ENCODE measurements at places on chromosomes 1 and 21.
A peak's percentile ranks its signal among the peaks of the same experiment; 100 is the strongest.

DNA sequence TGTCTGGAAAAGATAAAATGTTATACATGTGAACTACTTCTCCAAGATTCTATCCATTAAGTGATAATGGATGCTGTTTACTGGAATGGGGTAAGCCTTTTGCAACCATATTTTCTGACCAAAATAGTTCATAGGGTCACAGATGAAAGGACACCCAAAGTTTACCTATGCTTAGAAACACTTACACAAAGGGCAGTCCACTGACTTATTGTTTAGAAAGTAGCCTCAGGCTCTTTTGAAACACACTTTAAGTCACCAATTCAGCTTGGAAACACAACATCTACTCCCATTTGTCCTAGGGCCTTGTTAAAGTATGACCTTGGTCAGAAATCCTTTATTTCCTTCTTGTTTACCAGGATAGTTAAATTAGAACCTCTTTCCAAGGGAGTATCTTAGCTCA, 28.7 kb upstream of the VTCN1 start:
- no peak for DNase-seq

DNA sequence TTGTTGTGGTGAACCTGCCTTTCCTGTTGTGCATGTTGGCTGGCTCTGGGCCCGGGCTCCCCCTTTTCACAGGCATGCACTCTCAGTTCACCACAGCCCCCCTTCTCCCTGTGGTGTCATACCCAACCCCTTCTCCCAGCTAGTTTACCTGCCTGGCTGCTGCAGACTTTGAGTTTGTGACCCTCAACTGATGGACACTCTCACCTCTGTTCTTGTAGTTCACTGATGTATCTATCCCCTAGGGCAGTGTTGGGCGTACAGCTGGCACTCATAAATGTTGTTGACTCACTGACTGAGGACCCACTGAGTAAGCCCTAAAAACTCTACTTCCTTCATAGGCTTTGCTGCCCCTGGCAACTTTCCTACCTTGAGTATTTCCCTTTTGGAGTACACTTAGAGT, 54.9 kb downstream of the WDR64 start:
- no peak for DNase-seq

GRCh38 chr1:52402860-52403240, 1.4 kb downstream of the ORC1 start:
- peak; percentile 7 for DNase-seq

- DNase-seq, result no peak
Observed at GRCh38 chr1:51634618-51635017, 17.7 kb downstream of the OSBPL9 start.

- DNase-seq, result no peak
Observed at GRCh38 chr1:187938092-187938491, 1109.3 kb downstream of the PLA2G4A start.

DNA sequence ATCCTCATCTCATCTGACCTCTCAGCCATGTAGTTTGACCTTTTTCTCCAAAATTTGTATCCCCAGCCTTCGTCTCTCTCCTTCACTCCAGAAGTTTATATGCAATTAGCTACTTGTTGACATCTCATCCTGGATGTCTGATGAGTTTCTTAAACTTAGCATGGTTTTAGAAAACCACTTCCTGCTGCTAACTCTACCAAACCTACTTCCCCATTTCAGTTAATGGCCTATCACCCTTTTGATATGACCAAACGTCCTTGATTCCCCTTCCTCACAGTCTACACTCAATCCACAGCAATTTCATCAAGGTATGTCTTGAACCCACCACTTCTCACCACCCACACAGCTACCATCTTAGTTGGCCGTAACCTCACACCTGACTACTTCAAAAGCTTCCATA, 121.9 kb downstream of the LRRC40 start:
- DNase-seq, result no peak

GRCh38 chr1:1354271-1355247, 3.8 kb downstream of the MXRA8 start:
- no peak for DNase-seq

- no peak for DNase-seq
Observed at GRCh38 chr1:202671399-202671798, 38.9 kb downstream of the SYT2 start.

GRCh38 chr1:43671193-43671592, 21.2 kb downstream of the KDM4A start:
- no peak for DNase-seq

GRCh38 chr1:228647523-228648444, 87.5 kb upstream of the RHOU start:
- DNase-seq, result no peak

DNA sequence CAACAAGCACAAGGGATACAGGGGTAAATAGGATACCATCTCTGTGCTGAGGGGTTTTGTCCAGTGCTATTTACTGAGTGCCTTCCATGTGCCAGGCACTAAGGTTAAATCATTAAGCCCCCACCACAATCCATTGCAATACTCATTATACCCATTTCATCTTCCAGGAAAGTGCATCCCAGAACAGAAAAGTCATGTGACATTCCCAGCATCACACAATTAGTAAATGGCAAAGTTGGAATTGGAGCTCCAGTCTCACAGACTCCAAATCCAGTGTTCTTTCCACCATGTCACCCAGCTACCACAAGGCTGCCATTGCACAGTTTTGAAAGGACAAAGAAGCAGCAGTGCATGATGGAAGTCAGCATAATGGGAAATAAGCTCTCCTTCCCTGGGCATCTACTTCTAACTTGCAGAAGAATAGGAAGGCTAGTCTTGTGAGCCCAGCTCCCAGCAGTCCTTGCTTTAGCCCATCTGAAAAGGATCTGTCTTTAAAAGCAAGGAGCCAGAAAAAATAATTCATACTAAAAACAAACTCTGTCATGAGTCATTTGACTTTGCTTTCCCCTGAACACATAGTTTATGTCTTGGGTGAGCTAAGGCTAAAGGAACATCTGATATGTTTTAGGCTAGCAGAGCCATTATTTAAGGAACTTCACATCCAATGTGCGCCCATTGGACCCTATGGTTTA, 111.4 kb upstream of the HOOK1 start:
- no peak for DNase-seq

- DNase-seq, result no peak
Observed at GRCh38 chr1:27605796-27606707, 2.1 kb upstream of the AHDC1 start.

- DNase-seq, result no peak
Observed at GRCh38 chr21:43726686-43727518, 8.0 kb downstream of the PDXK start.

DNA sequence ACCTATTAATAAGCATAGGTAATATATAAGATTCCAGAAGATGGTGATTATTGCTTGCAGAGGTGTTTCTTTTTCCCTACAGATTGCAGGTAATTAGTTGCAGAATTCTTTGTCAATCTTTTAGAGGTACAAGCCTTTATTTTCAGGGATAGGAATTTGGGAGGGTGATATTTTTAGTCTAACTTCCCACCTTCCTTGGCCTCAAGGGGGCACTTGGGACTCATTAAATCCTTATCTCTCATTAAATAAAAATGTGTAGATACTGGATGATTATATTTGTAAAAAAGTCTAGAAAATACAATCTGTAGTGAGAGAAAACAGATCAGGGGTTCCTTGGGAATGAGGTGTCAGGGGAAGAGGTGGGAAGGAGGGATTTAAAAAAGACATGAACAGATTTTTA, 179.2 kb downstream of the PATJ start:
- DNase-seq, result no peak

DNA sequence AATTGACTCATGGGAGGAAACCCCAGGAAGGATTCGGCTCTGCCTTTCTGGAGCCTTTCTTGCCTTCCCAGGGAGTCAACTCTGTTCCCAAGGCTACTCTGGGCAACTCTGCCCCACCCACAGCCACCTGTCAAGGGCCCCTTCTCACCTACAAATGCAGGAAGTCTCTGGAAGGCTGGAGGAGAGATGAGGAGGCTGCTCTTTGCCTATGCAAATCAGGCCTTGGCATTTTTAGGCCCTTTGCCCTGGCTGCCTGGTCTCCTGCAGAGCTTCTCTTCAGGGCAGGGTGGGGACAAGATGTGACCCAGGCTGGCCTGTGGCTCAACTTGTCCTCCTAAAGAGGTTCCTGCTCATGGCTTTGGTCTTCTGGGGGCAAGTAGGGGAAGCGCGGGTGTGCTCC, 5.4 kb downstream of the SLC6A9 start:
- no peak for DNase-seq

DNA sequence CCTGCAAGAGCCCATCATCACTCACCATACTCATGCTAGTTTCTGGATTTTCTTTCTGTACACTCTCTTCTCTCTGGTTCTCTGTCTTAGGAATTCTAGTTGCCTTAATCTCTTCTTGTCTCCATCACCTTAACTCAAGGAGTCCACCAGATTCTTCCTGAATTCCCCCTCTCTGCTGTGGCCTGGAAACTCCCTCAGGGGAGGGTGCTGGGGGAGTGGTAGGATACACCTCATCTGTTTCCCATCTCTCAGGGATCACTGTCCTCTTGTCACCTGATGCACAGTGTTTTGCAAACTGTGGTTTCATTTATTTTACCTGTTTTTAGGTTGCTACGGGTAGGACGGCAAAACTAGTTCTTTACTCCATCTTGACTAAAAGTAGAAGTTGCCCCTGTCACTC, 6.6 kb upstream of the GNG12 start:
- no peak for DNase-seq

GRCh38 chr21:45482899-45483821, 59.1 kb downstream of the SLC19A1 start:
- peak; percentile 26 for DNase-seq

- no peak for DNase-seq
Observed at GRCh38 chr1:108653431-108654105, 7.3 kb downstream of the HENMT1 start.

DNA sequence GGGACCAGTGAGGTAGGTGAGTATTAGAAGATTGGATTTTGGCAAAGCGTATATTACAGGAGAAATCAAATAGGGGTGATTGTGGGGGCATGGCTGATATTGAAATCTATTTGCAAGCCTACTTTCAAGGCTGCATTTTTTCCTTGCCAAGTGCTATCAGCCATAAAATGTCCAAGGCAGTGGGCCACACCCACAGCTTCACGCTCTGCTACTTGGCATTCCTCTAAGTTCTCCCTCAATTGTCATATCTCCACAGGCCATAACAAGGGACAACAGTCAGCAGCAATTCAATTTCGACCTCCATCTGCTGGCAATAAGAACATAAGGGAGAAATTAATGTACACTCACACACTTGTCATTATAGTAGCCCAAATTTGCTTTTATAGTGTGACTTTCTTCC, 667.1 kb upstream of the PKN2 start:
- DNase-seq, result no peak

- no peak for DNase-seq
Observed at GRCh38 chr1:156430303-156430702, 61.3 kb downstream of the RHBG start.

DNA sequence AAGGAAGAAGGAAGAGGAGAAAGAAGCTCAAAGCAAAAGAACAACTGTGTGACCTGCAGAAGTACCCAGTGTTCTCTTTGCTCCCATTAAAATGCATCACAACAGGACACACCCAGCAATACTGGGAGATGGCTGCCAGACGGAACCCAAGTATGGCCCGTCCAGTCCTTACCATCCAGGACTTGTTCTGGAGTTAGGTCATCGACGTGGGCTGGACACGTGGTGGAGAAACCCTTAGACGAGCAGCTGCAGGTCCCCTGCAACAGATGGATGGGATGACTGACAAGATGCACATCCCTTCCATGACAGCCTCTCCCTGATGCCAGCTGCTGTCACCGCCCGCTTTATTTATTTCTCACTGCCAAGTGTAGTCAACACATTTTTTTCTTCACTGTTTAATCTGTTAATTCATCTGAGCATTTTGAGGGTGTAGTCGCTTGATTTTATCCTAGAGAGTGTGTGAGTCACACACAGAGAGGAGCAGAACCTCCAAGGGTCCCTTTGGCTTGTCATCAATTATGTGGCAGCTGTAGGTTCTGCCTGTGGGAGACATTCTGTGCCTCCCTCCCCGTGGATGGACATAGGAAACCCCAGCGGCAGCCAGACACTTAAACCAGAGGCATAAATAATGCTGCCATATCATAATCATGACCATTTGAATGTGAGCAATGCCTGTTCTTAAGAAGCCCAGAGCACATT, 80.9 kb downstream of the ABCA4 start:
- no peak for DNase-seq

- DNase-seq, result no peak
Observed at GRCh38 chr1:66729523-66729922, 22.7 kb upstream of the DYNLT5 start.

DNA sequence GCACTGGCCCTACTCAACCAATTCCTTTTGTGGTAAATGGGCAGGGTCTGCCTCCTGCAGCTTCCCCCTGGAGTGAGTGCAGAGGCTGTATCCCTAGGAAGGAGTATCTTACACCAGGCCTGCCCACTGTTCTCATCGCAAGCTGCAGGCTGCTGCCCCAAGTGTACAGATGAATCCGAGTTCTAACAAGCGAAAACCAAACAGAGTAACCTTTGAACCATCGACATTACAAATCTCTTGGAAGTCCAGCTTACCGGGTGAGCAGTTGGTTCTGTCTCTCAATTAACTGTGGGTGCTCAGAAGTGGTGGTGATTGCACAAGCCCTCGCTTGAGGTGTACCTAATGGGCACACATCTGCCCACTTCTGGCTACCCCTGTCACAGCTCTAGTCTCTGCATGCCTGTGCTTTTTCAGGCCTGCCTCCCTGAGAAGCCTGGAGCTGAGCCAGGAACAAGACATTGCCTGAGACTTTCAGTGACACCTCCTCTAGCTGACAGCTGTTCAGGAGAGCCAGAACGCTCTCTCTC, 22.7 kb downstream of the INAVA start:
- no peak for DNase-seq

GRCh38 chr1:32393832-32394140, 455 bp downstream of the BSDC1 start:
- no peak for DNase-seq

GRCh38 chr1:1883092-1883873, 7.6 kb downstream of the GNB1 start:
- DNase-seq, result no peak

DNA sequence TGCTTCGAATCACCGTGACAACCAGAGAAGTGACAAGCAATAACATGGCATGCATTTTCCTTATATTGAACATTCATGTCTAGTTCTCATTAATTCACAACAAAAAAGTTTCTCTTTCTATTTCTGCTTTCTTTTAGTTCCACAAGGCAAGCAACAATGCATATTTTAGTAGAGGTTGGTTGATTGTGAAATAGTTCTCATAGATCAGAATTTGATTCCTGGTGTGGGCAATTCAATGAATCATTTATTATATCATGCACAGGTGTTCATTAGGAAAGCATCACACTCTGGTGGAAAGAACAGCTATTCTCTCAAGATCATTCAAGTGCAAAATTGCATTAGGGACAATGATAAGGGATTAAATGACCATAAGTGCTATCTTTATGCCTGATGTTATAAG, 980.9 kb downstream of the BRINP3 start:
- DNase-seq, result no peak

DNA sequence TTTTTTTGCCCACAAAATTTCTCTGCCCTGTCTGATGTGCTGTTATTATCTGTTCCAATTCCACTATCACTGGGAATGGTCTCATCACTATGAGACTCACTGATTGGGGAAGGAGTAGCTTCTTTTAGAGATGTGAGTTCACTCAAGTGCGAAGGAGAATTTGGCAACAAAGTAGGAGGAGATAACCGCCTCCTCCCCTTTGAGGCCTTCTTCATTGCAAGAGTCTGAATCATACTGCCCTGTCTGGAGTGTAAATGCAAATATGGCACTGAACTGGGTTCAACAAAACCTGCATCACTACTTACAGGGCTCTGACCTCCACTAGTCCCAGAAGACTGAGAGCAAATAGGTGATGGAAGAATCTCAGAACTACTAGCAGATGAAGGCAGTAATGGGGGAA, 83.4 kb downstream of the ASH1L start:
- DNase-seq, result no peak

- DNase-seq, result no peak
Observed at GRCh38 chr1:188444526-188444925, 1615.8 kb downstream of the PLA2G4A start.

Data from GM18507 (cell line).